ENCODE measurements at places on chromosomes 1 and 21.

DNA sequence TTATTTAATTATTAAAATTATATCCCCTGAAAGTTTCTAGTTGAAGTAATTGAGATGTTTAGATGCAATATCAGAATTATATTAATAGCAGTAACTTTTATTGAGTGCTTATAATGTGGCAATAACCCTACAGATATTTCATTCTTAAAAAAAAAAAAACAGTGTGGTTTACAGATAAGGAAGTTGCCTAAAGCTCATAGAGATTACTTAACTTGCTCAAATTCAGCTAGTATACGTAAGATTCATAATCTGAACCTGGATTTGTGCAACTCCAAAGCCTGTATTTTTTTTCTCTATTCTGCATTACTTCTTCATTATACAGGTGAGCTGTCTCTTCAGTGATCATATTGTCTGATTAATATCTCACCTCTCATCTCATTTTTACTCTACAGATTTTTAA, 156.0 kb upstream of the PTBP2 start:
- no peak overlapping the region for H3K4me3 ChIP-seq
- DNase-seq: no peak
- H3K36me3 ChIP-seq: no peaks in the 10 kb centered on the region
- no peaks in the 10 kb centered on the region for H3K4me1 ChIP-seq

DNA sequence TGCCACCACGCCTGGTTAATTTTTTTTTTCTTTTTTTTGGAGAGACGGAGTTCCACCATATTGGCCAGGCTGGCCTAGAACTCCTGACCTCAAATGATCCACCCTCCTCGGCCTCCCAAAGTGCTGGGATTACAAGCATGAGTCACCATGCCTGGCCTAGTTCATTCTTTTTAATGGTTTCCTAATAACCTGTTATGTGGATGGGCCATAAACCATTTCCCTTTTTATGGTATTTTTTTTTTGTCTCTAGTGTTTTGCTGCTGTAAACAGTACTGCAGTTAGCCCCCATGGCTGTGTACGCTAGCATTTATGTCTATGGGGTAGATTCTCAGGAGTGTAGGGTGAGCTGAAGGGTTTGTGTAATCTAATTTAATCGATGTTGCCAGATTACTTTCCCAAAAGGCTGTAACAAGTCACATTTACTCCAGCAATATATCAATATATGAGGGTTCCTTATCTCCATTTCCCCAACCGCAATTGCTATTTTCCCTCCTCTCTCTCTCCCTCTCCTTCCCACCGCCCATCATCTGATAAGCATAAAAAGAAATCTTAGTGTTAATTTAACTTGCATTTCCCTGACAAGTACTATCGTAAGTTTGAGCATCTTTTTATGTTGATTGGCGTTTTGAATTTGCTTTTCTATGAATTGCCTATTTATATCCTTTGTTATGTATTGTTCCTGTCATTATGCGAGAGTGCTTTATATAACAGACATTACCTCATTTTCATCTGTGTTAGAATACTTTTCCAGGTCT, 28.7 kb downstream of the RCSD1 start:
- H3K27ac ChIP-seq: peak overlapping the region; percentile 34
- peaks cover 13% of the 10 kb centered on the region for H3K27me3 ChIP-seq
- H3K4me1 ChIP-seq: peaks cover 88% of the 10 kb centered on the region

DNA sequence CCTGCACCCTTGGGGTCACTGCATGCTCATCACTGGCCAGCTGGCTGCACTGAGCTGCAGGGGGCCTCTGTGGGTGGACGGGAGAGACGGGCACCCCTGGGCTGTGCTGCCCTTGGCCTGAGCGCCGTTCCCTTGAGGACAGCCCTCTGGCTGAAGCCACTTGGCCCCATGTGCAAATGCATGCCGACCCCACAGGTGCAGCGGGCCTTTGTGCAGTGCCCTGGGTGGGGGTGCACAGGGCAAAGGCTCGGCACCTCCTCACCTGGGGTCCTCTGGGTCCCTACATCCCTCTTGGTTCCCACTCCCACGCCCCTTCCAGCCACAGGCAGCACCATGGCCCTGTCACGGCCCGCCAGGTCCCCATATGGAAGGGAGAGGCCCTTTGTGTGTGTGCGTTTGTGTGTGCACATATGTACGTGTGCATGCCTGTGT, 41.3 kb downstream of the COQ8A start:
- no peak overlapping the region for H3K4me3 ChIP-seq
- DNase-seq: no peak
- H3K27ac ChIP-seq: no peak overlapping the region
- no peaks in the 10 kb centered on the region for H3K4me1 ChIP-seq

DNA sequence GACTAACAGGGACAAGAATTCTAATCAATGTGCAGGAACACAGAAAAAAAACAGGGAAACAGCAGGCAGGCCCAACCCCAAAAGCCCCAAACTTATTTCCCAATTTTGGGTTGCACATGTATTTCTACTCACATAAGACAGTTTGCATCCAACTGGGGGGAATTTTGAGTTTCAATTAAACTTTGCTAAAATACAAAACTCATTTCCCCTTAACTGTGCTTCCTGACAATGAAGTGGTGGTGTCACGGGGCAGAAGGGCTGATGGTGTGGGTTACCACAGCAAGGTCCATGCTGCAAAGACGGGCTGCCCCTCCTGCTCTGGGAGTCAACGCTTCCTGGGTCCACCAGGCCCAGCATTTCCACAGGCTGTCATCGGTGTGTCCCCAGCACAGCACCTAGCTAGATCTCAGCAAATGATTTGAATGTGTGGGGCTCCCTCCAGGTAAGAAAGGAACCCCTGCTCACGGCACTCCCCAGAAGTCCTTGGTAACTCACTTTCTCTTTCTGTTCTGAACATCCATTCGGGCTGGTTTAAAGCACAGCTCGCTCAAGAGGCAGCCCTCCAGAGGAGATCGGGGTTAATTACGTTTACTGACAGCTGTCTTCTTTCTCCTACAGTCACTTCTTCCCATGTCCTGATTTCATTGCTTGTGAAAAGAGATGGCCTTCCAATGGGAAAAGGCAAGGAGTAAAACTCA, 27.4 kb downstream of the HIVEP3 start:
- H3K27me3 ChIP-seq: peaks cover 4% of the 10 kb centered on the region
- H3K4me3 ChIP-seq: no peak overlapping the region
- no peak overlapping the region for H3K27ac ChIP-seq
- DNase-seq: no peak

DNA sequence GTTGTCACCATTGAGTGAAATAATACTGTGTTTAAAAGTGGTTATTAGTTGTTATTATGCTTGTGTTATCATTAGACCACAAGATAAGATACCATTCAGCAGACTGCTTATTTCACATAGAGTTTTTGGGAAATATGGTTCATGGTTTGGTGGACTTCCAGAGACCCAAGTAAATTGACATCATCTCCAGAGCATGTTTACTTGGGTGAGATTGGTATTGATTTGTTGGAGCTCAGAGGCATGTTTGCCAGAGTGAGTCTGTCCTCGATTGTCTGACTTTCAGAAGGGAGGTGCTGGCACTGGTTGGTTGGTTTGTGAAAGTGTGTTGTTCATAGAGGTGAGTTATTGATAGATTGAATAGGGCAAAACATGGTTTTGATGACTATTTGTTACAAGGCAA, 291.4 kb downstream of the TGFB2 start:
- H3K36me3 ChIP-seq: no peaks in the 10 kb centered on the region
- peaks cover 3% of the 10 kb centered on the region for H3K27me3 ChIP-seq
- no peak overlapping the region for H3K27ac ChIP-seq
- H3K4me1 ChIP-seq: peaks cover 3% of the 10 kb centered on the region
- DNase-seq: no peak

DNA sequence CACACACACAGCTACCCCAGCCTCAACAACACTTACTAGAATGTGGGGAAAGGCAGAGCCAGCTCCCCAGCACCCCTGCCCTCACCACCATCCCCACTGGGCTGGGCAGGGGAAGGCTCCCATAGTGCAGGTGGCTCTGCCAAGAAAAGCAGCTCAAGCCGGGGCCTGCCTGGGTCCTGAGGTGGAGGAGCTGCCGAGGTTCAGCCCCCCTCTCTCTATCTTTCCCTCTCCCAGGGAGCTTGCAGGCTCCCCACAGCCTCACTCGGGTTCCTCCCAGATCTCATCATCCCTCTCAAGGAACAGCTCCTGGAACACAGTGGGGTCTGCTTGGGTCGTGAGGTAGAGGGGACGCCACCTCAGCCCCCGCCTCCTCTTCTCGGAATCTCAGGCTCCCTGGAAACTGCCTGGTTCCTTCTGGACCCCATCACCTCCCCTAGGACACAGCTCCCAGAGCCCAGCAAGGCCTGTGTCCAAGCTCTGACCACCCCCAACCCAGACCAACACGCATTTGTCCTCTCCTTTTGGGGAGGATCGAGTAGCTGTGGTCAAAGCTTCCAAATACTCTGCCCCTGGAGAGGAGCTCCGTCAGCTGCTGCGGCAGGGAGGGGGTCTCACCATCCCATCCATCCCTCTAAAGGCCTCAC, 704 bp downstream of the S100A16 start:
- peak overlapping the region; percentile 84 for H3K4me3 ChIP-seq
- peaks cover 21% of the 10 kb centered on the region for H3K27me3 ChIP-seq
- peak overlapping the region; percentile 58 for H3K27ac ChIP-seq
- peaks cover 8% of the 10 kb centered on the region for H3K36me3 ChIP-seq
- peaks cover 47% of the 10 kb centered on the region for H3K4me1 ChIP-seq

DNA sequence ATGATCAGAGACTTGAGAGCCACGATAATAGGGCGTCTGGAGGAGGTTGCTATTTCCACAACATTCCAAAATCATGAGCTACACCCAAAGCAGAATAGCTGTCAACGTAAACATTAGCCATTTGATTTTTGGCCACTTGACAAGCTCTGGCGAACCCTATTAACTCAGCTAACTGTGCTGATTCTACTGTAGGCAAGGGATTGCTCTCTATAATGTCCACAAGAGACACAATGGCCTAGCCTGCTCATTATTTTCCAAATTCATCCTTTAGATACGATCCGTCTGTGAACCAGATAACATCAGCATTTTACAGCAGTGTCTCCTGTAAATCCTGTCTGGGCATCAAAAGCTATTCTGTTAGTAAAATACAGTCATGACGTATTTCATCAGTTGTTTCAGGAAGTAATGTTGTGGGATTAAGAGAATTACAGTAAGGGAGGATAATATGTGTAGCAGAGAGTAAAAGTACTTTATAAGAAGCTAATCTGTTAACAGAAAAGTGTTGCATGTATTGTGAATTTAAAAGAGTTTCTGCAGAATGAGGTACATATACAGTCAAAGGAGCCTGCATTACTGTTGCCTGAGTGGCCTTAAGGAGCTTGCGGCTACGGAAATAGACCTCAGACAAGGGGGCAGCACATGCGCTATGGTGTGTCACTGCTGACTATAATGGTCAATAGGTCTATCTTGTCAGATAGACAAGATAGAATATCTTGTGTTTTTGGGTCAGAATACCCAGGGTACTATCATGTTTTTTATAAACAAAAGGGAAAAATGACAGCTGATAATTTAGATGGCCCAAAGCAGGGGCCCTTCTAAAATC, 44.9 kb upstream of the TINAGL1 start:
- H3K4me3 ChIP-seq: no peak overlapping the region
- DNase-seq: no peak

DNA sequence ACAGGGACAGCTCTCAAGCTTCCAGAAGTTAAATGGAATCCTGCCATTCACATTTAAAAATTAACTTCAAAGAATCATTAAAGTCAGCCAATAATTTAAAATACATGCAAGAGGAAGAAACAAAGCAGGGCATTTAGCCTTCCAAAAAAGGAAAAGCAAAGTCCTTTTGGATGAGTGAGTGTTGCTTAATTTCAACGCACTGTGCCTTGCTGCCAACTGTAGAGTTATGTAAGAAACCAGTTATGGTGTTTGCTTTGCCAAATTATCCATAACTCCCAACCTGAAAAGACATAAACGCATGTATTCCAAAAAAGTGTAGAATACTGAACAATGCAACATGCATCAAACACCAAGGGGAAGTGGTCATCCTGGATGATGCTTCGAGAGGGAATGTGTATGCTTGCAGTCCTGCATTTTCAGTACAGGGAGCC, 16.1 kb upstream of the KCNE1 start:
- no peak overlapping the region for H3K4me3 ChIP-seq
- peaks cover 27% of the 10 kb centered on the region for H3K4me1 ChIP-seq
- DNase-seq: no peak
- peaks cover 5% of the 10 kb centered on the region for H3K36me3 ChIP-seq
- peaks cover 5% of the 10 kb centered on the region for H3K27me3 ChIP-seq

DNA sequence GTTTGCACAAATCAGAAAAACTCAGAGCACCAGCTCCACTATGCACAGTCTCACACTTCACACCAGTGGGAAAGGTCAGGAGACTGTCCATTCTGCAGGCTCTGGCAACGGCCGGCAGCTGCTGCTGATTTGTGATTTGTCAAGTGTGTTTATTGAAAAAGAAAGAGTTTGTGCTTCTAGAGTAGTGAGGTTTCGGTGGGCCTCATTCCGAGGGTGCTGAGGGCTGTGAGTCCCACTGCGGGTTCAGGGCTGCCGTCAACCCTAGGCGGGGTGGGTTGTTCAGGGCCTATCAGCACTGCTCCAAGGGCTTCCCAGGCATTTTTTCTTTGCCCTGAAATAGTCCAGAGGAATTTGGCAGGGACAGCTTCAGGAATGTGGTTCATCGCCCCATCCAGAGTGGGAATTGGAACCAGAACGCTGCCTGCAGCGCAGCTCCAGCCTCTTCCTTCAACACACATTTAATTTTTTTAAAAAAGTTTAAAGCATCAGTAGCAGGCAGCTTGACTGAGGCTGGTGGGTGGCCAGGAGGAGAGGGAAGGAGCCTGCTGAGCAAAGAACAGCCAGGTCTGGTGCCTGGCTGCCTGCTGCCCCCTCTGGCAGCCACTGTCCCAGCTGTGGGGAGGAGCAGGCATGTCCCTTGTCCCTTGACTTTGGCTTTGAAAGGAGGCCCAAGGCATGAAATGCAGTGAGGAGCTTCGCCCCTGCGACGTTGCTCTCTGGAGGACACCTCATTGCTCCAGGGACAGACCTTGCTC, 19.7 kb downstream of the STUM start:
- peak; percentile 26 for DNase-seq
- H3K27me3 ChIP-seq: peaks cover 4% of the 10 kb centered on the region
- H3K27ac ChIP-seq: no peak overlapping the region

GRCh38 chr21:45154511-45155508, 80.4 kb downstream of the ADARB1 start:
- H3K4me3 ChIP-seq: no peak overlapping the region
- no peaks in the 10 kb centered on the region for H3K36me3 ChIP-seq
- no peak for DNase-seq
- no peak overlapping the region for H3K27ac ChIP-seq

- H3K36me3 ChIP-seq: peaks cover 10% of the 10 kb centered on the region
- no peak for DNase-seq
- no peak overlapping the region for H3K27ac ChIP-seq
- H3K4me1 ChIP-seq: peaks cover 6% of the 10 kb centered on the region
- H3K27me3 ChIP-seq: peaks cover 2% of the 10 kb centered on the region
Measured at GRCh38 chr1:4110888-4111287, 210.8 kb upstream of the C1orf174 start.

GRCh38 chr1:60745484-60745883, 336.9 kb upstream of the NFIA start:
- H3K4me1 ChIP-seq: no peaks in the 10 kb centered on the region
- no peak overlapping the region for H3K4me3 ChIP-seq
- peaks cover 2% of the 10 kb centered on the region for H3K27me3 ChIP-seq
- no peaks in the 10 kb centered on the region for H3K36me3 ChIP-seq

Measured in endothelial cell (in vitro differentiated cells).